ENCODE measurements at places on chromosomes 5 and 9.

GRCh38 chr5:103111468-103111867 is 8.5 kb downstream of the GIN1 start:
- DNase-seq = no peak

DNA sequence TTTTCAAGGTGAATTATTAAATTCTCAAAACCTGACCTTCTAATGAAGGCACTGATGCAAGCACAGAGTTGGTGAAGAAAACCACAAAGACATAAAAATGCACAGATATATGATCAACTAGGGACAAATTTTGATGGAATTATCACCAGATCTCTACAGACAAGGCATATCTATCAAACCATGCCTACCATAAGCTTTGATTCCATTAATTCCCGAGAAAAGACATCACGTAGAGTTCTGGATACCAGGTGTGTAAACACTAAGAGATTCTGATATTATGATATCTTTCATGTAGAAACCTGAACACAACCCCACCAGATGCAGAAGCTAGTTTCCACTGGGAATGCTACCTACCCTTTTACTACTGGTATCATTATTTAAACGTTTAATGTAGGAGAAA is 140.6 kb downstream of the SLF1 start:
- no peak for DNase-seq

- no peak for DNase-seq
These were observed 89.7 kb upstream of the PRLR start for GRCh38 chr5:35320029-35320428.

GRCh38 chr5:69315972-69316371 is 16.6 kb downstream of the CCDC125 start:
- no peak for DNase-seq

GRCh38 chr5:73300337-73301207 is 127.6 kb downstream of the TMEM174 start:
- DNase-seq = no peak

DNA sequence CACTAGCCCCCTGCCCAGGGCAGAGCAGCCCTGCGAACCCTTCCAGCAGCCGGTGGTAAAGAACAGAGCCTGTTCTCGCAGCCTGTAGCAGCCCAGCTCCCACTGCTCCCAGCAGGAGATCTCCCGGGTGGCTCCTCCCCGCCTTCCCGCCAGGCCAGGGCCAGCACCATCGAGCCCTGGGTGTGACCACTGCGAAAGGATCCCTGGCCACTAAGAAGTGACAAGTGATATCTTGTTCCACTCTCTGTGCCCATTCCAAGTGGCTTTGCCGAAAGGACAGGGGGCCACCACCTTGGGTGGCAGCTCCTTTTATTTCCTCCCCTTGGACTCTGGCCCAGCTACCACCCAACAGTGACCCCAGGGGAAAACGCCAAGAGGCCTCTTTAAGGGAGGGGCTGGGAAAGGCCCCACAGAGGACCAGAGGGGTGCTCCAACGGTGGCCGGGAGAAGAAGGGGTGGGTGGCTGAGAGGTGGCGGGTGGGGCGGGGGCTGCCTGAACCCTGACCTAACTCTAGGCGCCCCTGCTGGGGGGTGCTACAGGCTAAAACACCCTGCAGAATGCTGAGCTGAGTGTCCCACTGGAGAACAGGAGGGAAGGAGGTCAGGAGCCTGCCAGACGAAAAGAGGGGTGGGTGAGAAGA is 1.6 kb downstream of the NACC2 start:
- no peak for DNase-seq

DNA sequence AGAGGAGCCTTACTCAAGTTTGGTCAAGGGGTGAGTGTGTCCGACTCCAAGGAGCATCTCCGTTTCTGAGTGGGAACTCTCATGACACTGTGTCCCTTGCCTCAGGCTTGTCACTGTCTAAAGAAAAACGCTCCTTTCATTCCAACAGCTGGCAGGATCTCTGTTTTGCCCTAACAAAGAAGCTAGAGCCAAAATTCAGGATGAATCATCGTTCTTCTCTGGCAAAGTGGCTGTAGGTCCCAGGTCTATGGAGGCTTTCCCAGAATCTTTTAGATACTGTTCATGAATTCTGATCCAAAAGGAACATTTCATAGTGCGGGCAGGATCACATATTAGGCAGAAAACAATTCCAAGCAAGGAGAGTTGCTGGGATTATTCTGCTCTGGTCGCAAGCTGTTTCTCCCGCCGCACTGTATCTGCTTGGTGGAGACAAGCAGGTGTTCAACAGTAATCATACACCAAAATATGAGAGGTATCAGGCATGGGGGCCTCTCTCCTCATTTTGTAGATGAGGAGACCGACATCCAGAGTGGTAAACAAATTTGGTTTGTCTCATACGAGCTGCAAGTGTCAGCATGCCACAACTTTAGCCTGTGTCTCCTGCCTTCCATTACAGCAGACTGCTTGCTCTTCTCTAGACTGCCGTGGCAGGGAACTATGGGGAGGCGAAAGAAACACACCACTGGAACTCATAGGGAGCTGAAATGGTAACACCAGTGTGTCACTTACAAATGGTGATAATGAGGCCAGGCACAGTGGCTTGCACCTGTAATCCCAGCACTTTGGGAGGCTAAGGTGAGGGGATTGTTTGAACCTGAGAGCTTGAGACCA is 72.6 kb downstream of the ENTREP1 start:
- DNase-seq = no peak

DNA sequence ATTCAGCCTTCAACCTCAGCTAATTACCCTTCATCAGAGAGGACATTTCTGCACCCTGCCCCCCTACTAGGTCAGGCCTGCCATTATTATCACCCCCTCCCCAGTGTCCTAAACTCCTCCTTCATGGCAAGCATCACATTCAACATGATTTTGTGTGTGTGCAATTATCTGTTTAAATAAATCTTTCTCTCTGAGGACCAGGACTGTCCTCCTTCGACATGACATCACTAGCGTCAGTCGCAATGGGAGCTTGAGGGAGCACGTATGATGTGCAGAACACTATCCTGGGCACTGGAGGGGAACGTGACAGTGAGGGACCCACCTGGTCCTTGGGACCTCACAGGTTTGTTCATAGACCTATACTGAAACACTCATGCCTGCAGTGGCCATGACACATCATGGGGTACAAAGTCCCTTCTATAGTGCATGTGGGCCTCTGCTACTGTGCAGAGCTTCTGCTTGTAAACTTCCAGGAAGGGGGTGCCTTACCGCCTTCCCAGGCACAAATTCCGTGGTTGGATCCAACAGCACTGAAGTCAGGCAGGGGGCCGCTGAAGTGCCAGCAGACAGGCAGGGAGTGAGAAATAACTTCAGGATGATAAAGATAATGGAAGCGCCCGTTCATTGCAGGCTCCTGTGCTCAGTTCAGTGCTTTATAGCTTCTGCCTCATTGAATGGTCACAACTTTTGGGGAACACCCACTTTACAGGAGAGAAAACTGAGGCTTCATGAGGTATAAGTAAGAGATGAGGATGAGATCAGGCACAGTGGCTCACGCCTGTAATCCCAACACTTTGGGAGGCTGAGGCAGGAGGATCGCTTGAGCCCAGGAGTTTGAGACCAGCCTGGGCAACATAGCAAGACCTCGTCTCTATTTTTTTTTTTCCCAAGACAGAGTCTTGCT is 36.0 kb upstream of the STXBP1 start:
- DNase-seq = no peak

- DNase-seq = no peak
These were observed 128.3 kb downstream of the PCSK5 start for GRCh38 chr9:76018761-76019160.

GRCh38 chr9:38227656-38228055 is 158.6 kb upstream of the SHB start:
- no peak for DNase-seq

DNA sequence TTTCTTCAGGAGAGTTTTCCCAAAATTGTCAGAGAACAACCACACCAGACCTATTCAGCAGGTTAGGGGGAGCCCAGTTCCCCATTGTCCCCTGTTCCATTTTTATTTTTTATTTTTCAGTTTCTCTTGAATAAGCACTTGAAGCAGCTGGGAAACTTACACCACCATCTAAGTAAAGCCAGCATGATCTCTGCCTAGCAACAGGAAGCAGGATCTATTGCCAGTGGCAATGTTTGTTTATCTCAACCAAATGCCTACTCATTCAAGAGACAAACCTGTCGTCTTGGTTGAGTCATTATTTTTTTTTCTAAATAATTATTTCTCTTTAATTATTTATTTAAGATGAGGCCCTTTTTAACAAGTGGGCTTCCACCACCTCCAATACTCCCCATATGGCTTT is 379.3 kb downstream of the PLK2 start:
- DNase-seq = no peak

DNA sequence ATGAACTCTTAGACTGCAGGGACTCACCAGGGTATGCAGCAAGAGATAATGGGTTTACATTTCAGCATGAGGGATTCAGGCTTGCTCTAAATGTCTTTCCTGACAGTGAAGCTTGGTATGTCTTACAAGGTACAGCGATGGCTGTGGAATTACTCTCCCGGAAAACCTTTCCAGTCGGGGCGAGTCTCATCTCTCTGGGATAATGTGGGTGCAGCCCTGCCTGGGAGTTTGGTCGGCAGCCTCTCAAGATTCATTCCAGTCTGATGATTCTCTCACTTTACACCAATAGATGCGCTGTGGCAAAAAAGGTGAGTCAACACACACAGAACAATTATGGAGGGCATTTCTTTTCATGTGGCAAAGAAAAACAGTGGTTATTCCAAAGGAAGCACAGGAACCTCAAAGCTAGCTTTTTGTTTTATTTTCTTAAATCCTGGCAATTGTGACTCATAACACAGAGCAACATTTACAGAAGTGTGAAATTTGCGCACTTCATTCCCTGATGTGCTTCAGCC is 190.3 kb downstream of the DCP2 start:
- DNase-seq = no peak

- DNase-seq = peak; percentile 65
These were observed 120.6 kb downstream of the TTLL11 start for GRCh38 chr9:121972501-121972981.

DNA sequence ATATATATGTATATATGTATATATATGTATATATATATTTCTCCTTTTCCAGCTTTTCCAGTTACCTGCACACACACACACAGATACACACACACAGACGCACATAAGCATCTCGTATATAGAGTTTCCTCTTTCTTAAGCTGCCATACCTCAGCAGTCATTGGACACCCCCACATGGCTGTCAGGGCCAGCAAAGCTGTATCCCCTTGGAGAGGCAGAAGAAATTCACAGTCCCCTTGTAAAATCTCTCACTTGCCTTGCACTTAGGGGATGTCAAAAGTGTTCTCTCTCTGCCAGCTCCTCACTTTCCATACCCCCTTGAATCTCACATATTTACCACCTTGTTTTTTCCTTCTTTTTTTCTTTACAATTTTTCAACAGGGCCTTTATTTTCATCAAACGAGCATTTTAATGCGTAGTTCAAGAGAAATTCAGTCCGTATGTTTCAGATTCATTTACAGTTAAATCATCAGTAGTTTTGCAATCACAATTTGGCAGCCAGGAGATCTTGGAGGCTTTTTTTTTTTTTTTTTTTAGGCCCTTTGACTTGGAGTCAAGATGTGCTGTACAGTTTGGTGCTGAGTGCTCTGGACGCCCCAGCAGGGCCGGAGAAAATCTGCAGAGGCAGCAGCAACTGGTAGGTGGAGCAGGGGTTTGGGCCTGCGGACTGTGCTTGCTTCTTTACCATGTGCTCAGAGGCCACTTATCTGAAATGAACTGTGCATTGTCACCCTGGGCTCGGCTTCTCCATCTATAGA is 244.9 kb upstream of the KLF4 start:
- DNase-seq = no peak

GRCh38 chr5:179313849-179314521 is 31.3 kb downstream of the ADAMTS2 start:
- DNase-seq = no peak

- DNase-seq = no peak
These were observed 14.8 kb upstream of the SLC25A51 start for GRCh38 chr9:37918665-37919170.

DNA sequence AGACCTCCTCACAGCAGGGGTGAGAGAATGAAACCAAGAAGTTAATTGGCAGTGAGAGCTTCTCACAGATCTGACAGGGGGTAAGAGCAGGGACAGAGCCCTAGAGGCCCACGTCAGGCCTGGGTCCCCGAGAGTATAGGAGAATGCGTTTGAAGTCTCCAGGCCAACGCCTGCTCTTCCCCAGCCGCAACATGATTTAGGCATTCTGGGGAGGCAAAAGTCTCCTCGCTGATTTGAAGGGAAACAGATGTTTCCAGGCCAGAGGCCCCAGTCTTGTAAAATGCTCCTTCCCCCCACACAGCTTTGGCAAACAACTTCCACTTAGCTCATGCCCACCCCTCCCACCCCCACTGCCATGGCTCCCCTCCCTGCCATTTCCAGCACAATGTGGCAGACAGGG is 239.2 kb upstream of the TRIM32 start:
- no peak for DNase-seq

- DNase-seq = no peak
These were observed 43.4 kb downstream of the ERBIN start for GRCh38 chr5:65969539-65970393.

- DNase-seq = no peak
These were observed 93.4 kb downstream of the TENT4A start for GRCh38 chr5:6806668-6807067.

DNA sequence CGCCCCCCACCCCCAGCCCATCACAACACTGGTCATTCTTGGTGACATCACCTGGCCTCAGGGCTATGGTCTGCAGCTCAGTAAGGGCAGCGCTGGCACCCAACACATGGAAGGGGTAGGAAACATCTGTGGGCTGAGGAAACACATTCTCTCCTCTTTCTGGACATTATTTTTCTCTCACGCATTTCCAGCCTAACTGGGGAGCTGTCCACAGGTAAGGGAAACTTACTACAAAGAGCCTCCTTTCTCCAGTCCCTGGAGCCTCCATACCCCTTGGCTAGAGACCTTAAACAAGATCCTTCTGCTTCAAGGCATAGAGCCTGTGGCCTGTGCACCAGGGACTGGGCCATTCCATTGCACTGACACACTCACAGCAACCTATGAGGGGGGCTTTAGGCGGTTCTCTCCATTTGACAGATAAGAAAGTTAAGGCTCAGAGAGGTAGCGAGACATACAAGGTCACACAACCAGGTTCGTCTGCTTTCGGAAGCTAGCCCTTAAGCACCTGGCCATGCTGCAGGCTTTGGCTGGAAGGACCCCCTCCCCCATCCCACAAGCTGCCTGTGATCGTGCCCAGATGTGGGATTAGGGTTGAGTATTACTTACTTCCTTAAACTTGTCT is 40.7 kb downstream of the CXXC5 start:
- no peak for DNase-seq
